ENCODE measurements at places on chromosomes 4 and X.

- DNase-seq = no peak
Measured at GRCh38 chrX:41599507-41599906, 89.3 kb upstream of the GPR34 start.

DNA sequence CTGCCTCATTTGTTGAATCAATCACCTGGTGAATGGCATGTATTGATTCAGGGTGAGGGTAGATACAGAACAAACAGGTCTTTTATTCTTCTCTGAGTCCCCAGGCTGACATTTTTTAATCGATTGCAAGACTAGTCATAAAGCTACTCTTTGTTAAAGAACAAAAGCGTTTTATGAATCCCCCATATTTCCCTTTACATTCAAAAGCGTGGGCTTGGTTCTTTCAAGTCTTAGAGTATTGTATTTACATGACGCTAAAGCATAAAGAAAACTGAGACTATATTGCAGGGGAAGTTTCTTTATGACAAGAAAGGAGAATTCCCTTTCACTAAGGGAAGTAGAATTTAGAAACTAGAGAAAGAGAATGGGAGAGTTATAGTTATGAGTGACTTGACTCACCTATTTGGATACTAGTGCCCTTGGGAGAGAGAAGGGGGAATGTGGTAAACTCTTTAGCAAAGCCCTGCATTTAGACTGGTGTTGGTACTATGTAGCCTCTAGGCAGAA lies 69.3 kb upstream of the PDE5A start:
- DNase-seq = no peak

- DNase-seq = no peak
Measured at GRCh38 chr4:167176723-167177367, 57.4 kb downstream of the SPOCK3 start.

DNA sequence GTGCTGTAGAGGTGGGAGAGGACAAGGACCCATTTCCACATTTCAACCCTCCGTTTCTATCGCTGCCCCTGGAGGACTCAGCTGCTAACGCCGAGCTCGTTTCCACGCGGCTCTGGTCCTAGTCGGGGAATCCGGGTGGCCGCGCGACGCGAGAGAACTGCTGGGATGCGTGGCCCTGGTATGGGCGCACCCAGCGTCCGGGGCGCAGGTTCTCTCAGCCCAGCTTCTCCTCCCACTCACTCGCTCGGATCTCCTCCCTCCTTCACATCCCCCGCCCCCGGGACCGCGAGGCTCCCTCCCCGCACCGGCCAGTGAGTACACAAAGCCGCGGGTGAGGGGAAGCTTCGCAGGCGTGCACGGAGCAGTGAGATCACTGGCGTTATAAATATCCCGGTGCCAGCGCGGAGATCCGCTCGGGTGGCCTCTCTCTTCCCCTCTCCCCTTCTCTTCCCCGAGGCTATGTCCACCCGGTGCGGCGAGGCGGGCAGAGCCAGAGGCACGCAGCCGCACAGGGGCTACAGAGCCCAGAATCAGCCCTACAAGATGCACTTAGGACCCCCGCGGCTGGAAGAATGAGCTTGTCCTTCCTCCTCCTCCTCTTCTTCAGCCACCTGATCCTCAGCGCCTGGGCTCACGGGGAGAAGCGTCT lies at the start of gene FGF5:
TSS of gene FGF5 (plus strand) at position 412 of the 649 bp plus-strand sequence. CDS start at position 573, 161 bp downstream.
- peak; percentile 80 for DNase-seq

- DNase-seq = no peak
Measured at GRCh38 chrX:37627602-37628001, 56.1 kb downstream of the LANCL3 start.

DNA sequence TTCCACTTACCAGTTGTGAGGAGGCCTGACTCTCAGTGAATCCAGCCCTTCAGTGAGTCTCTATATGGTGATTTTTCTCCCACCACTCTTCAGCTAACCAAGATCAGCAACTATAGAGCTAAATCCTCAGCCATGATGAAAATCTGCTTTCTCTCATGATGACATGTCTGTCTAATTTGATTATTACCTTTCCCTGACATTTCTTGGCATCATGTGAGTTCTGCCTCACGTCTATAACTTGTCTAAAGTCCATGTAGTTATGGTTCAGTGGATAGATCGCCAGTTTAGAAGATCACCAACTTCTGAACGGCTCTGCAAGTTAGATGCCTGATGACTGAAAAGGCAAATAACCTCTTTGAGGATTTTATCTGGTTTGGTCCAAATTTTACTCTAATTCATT lies 14.9 kb upstream of the DCAF8L1 start:
- DNase-seq = no peak

DNA sequence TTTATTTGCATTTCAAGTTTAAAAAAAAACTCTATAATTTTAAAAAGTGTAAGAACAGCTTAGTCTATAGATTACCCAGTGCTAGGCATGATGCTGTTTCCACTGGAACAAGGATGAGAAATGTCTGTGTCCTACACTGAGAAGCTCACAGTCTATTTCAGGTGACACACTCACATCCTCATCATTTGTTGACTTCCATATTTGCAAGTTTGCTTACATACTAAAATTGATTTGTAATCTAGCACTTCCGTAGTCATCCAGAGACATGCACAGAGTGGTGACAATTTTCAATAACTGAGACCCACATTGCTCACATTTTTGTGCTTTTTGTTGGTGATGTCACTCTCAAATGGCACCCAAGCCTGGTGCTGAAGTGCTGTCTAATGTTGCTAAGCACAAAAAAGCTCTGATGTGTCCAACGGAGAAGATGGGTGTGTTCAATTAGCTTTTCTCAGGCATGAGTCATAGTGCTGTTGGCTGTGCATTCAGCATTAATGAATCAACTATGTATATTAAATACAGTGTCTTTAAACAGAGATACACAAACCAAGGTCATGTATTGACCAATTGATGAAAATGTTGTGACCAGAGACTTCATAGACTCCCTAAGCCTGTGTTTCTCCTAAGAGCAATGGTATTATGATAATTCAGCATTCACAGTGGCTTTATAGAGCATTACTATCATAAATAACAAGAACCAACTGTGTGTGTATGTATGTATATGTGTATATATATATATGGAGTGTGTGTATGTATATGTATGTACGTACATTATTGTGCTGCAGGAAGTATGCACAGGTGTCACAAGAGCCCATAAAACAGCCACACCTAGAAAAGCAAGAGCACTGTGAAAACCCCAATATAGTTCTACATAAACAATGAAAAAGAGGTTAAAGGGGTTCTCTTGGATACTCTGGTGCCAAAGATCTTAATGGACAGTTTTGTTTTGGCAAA lies 31.2 kb upstream of the VCX3B start:
- DNase-seq = no peak

DNA sequence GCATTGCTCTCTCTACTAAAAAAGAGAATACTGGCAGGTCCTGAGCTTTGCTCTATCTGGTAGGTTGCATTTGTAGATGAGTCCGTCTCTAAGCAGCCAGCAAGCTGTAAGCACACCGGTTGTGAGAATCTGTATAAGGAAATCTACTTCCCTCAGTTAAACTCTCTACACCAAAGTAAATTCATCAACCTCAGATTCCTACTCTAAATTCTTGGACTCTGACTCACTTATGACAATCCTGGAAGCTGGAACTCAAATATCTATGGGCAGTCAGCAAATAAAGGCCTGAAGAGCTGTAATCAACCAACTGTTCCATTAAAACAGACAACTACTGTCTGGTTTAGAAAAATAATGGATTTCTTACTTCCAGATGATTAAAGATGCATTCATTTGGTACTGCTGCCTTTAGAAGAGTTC lies 37.9 kb downstream of the FAT1 start:
- no peak for DNase-seq
